Amygdala (tissue), 56 donors: ENCODE measurements at places on chromosomes 11 and 22.

DNA sequence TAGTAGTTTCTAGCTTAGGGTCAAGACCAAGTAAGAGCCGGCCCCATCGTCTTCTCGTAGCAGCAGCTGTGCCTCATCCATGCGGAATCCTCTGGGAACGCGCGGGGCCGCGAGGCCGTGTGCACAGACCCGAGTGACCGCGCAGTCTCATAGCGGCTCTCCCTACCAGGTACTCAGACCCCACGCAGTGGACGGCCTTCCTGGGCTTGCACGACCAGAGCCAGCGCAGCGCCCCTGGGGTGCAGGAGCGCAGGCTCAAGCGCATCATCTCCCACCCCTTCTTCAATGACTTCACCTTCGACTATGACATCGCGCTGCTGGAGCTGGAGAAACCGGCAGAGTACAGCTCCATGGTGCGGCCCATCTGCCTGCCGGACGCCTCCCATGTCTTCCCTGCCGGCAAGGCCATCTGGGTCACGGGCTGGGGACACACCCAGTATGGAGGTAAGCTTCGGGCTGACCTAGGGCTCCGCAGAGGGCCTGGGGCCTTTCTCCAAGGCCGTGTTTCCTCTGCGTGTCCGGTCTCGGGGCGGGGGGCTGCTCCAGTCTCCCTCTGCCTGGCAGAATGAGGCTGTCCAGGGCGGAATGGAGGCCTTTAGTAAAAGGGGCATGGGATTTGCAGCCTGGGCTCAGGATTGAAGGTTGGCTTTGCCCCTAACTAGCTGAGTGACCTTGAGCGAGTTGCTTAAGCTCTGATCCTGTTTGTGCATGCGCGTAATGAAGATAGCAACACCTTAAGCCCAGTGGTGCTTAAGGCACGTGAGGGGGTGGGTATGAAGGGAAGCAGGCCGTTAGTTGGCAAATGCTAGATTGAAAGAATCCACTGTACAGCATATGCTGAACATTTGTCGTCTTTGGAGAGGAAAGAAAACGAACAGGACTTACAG is 48.9 kb downstream of the ST14 start:
- DNase-seq, result no peak

GRCh38 chr11:132126973-132127899 is 756.8 kb downstream of the NTM start:
- DNase-seq, result peak; percentile 38

- peak; percentile 44 for DNase-seq
These were observed at the start of gene PARVA for GRCh38 chr11:12377106-12377823. TSS of gene PARVA (plus strand) at chr11:12377571. CDS start at chr11:12377648, 77 bp downstream.

DNA sequence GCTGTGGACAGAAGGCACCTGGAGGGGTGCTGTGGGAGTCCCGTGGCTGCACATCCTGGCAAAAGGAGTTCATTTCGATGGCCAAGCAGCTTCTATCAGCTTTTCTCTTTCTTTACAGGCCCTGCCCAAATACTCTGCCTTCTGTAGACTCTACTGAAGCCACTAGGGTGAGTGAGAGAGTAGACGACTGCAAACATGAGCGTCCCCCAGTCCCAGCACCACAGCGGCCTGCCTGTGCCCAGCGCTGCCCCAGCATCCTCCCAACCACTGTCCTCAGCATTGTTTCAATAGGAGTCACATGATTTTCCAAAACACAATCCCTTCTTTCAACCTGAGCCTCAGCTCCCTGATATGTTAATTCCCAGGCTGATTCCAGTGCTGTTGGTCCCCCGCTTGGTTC is 110.0 kb downstream of the KIRREL3 start:
- DNase-seq, result peak; percentile 66

DNA sequence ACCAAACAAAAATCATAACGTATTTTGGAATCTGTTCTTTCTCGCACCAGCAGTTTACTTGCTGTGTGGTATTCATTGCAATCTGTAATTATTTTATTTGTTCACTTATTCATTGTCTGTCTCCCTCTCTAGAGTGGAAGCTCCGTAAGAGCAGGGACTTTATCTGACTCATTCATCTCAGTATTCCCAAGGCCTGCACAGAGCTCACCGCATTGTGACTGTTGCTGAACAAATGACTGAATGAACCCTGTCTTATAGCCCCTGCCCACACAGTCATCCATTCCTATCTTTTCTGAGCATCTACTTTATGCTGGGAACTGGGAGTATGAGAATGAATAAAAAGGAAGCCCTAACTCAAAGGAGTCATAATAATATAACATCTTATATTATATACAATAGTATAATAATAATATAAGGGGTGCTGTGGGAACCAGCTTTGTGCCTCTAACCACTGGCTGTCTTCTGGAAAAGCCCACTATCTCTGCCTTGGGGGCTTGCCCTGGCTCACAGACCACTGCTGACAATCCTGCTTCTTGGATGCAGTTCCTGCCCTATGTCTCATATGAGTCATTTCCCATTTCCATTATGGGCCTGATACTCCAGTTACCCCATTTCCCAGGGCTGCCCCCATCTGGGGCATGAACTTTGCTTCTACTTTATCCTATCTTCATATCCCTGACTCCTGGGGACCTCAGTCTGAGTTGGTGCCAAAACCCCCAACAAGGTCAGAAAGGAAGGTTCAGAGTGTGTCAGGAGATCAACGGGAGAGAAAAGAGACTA is 11.0 kb downstream of the XRRA1 start:
- no peak for DNase-seq

DNA sequence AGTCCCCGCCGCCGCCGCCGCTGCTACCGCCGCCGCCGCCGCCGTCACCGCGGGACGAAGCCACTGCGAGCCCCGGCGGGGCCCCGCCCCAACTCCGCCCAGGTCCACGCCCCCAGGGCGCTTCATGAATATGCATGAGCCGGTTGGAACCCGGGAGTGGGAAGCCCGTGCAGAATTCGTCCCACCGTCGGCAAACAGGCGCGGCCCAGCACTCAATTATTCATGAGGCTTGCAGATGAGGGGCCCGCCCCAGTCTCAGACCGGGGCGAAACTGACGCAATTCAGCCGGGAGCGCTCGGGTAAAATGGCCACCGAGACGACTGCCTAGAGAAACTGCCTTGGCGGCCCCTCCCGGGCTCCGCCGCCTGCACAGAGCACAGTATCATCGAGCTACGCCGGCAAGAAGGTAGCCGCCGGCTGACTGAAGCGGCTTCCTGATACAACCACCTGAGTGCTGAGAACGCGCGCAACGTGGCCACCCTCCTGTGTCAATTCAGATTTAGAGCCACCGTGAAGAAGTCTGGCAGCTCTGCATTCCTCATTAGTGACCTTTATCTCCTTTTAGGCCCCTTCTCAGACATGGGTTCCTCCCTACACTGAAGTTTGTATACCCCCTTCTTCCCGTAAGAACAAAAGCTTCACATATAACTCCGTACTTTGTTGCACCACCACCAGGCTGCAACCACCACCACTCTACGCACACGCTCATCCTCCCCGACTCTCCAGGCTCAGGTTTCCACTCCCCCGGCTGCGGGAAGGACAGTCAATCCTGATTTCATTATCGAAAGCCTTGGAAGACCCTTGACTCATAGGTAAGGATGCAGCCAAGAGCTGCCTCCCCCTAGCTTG is at the start of gene TNKS1BP1:
TSS of gene TNKS1BP1 (minus strand) at position 67 of the 849 bp plus-strand sequence. CDS start 3,067 bp downstream, outside the sequence.
- peak; percentile 94 for DNase-seq

GRCh38 chr11:10762913-10763421 is 11.9 kb downstream of the CTR9 start:
- no peak for DNase-seq

DNA sequence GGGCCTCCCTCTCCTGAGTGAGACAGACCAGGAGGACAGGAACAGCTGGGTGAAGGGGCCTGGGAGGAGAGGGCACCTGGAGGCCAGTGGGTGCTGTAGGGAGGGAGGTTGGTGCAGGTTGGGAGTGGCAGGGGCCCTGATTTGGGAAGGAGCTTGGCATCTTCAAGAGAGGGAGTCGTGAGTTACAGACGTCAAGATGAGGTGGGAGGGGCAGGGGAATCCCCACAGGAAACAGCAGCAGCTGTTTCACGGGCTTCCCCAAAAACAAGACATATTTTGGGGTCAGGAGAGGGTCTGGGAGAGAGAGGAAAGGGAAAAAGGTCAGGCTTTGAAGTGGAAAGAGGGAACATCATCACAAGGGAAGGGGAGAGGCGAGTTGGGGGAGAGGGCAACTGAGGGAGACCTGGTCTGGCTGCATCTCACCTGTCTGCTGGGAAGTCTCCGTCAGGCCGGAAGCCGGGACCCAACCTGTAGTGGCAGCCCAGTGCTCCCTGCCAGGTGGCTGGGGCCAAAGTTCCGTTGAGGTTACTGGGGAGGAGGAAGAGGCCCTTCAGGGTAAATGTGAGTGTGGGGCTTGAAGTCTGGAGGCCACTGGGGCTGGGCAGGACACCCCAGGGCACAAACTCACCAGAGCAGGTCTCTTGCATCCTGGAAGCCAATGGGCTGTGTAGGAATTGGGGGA is 4.4 kb downstream of the NAALADL1 start:
- no peak for DNase-seq

GRCh38 chr11:26688701-26689100 is 33.2 kb downstream of the SLC5A12 start:
- no peak for DNase-seq

GRCh38 chr11:7665473-7666291 is 7.6 kb downstream of the CYB5R2 start:
- peak; percentile 19 for DNase-seq

DNA sequence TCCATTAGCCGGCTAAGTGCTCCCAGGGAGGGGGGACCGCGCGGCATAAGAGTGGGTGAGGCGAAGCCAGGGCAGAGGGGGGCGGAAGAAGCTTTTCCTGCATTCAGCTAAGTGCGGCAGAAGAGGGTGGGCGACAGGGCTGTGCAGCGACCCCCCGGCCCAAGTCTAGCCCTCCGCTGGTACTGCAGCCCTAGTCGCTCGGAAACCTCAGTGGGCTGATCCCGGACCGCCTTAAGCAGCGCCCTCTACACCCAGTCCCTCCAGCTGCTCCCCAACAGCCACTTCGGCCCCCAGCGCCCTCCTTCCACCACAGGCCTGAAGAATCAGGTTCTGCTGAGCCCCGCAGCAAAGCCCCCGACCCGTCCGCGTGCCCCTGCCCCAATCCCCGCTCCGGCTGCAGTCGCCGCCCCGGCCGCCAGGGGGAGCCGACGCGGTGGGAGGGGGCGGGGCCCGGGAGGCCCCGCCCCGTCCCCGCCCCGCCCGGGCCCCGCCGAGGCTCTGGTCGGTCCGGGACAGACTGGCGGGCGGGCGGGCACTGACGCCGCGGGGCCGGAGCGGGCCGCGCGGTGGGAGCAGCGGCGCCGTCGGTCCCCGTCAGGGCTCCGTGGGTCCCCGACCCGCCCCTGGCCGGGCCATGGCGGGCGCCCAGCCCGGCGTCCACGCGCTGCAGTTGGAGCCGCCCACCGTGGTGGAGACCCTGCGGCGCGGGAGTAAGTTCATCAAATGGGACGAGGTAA is at the start of gene PLCB3:
TSS of gene PLCB3 (plus strand) at position 515 of the 737 bp plus-strand sequence. CDS start at position 635, 120 bp downstream.
- no peak for DNase-seq

GRCh38 chr11:83643115-83643514 is 356.9 kb upstream of the CCDC90B start:
- DNase-seq, result no peak

GRCh38 chr11:69859275-69859934 is 40.2 kb upstream of the FGF3 start:
- no peak for DNase-seq

- no peak for DNase-seq
These were observed 28.3 kb upstream of the WNT11 start for GRCh38 chr11:76234416-76235232.

DNA sequence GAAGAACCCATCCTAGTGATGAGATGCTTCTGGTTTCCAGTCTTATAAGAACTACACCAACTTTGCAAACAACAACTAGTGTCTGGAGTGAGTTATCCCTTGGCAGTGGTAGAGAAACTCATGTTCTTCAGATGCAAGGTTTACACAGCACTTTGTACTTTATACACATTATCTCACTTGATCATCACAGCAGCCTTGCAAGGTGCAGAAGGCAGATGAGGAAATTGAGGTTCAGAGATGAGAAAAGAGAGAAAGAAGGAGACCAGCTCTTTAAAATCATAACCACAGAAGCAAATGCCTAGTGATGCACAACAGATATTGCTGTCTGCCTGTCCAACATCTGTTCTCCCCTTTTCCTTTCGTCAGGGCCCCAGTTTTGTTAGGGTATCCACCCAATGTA is 16.7 kb upstream of the CD44 start:
- no peak for DNase-seq
